H54 (cell line): ENCODE measurements at places on chromosomes 2 and 18.

GRCh38 chr2:48514348-48515003 is 15.5 kb upstream of the STON1 start:
- DNase-seq, result no peak

DNA sequence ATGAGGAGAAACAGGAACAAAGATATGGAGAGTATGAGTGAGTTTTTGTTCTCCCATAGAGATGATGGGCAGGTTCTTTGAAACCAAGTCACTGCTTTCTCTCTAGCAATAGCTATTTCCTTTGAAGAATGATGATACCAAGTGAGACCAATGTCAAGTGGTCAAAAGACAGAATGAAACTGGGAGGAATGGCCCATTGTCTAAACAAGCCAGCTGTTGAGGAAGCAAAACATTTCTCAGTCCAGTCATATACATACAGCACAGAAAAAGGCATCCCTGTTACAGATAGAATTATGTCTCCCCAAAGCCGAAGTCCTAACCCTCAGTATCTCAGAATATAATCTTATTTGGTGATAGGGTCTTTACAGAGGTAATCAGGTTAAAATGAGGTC is 66.1 kb upstream of the EPC2 start:
- no peak for DNase-seq

DNA sequence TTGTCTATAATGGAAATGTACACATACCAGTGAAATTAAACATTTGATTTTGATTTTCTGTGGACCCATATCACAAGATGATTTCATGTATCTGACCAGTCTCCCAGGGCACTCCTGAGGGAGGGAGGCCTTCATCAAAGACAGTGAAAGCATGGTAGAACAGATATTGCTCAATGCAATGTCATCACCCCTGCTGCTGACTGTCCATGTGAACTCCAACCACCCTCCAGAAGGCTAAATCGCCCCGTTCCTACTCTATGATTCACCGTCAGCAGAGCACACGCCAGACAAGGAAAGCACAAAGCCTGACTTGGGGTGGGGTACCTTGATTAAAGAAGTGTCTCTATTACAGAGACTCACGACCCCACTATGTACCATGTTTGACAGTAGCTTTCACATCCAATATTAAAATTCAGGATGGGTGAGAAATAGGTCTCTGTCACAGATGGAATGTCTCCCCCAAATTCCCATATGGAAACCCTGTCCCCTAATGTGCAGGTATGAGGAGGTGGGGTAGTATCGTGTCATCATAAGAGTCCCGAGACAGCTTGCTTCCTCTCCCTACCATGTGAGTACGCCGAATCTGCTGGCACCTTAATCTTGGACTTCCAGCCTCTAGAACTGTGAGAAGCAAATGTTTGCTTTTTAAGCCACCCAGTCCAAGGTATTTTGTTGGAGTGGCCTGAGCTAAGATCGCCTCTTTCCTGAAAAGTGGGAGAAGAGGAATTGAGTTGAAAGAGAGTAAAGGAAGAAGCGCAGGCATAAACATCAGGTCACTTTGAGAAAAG is 42.4 kb downstream of the CYB5A start:
- DNase-seq, result no peak

GRCh38 chr2:205948883-205949282 is 137.1 kb downstream of the INO80D start:
- DNase-seq, result no peak

GRCh38 chr2:67277450-67277849 is 119.7 kb upstream of the ETAA1 start:
- no peak for DNase-seq

GRCh38 chr2:138564586-138565229 is 63.1 kb downstream of the SPOPL start:
- no peak for DNase-seq

DNA sequence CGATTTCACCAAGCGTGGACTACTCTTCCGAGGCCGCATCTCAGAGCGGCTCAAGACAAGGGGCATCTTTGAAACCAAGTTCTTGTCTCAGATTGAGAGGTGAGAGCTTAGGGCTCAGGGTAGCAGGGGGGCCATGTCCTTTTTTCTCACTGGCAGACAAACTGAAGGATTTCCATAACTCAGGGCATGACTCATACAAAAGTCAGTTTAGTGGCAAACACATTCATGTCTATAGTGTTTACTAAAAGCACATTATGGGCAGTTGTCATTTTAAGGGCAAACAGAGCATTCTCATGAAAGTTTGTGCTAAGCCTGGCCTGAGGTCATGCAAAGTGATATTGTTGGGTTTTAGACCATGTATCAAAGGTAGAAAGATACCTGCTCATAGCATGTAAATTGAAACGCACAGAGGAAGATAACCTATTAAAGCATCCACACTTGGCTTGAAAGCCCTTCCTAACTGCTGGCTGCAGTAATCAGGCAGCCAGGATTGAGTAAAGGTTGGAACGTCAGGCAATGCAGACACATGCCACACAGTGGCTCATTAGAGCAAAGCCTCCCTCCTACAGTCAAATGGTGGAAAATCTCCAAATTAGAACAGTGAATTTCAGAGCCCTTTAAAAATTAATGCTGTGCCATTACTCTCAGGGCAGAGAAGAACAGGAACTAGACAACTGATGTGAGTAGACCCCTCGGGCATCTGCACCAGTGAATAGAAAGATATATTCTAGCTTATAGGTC is 54.2 kb downstream of the HK2 start:
- no peak for DNase-seq

- peak; percentile 71 for DNase-seq
Measured at GRCh38 chr2:61017556-61018317, at the start of the genes PEX13 and PUS10. Gene PEX13 (plus strand): TSS chr2:61017720. CDS start chr2:61017760, 40 bp downstream. Gene PUS10 (minus strand): TSS chr2:61018255. CDS start chr2:61011890, 6,365 bp downstream.

- no peak for DNase-seq
Measured at GRCh38 chr2:210169516-210170195, 1.6 kb downstream of the KANSL1L start.

- DNase-seq, result no peak
Measured at GRCh38 chr2:169118060-169118459, 48.7 kb downstream of the DHRS9 start.

GRCh38 chr2:191350826-191351225 is 105.6 kb downstream of the MYO1B start:
- DNase-seq, result no peak

DNA sequence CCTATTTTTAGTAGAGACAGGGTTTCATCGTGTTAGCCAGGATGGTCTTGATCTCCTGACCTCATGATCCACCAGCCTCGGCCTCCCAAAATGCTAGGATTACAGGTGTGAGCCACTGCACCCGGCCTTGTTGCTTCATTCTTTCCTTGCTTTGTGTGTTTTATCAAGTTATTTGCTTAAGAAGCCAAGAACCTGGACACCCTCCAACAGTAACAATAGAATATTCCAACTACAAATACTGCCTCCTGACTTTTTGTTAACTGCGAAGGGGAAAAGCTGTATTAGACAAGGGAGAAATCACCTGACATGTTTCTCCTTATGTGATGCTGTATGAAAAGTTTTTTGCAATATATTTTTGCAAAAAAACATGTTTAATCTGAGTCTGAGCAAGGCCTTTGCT is 297.2 kb downstream of the NCKAP5 start:
- DNase-seq, result no peak

- no peak for DNase-seq
Measured at GRCh38 chr18:46480226-46480625, 176.8 kb downstream of the LOXHD1 start.

DNA sequence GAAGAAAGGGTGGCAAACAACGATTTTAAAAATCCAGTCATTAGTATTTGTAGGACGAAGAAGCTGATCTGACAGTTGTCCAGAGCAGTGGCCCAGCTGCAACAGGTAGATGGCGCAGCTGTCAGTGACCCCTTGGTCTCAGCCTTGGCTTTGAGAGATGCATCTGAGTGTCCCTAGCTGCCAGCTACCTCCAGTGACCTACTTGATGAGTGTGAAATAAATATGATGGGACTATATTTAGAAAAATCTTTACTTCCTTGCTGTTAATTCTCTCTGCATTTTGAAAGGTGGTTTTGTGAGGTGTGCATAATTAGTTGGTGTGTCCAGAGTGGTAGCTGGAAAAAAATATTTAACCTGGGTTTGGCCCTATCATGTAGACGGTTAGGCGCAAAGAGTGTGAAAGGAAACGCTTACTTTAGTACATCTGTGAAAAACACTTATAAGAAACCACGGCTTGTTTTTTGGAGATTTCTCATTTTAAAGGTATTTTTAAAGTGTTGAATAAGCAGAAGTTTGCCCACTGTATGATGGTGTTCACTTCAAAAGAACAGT is 963 bp downstream of the INPP1 start:
- DNase-seq, result peak; percentile 15

- no peak for DNase-seq
Measured at GRCh38 chr18:23143815-23144261, 8.6 kb downstream of the CABLES1 start.

DNA sequence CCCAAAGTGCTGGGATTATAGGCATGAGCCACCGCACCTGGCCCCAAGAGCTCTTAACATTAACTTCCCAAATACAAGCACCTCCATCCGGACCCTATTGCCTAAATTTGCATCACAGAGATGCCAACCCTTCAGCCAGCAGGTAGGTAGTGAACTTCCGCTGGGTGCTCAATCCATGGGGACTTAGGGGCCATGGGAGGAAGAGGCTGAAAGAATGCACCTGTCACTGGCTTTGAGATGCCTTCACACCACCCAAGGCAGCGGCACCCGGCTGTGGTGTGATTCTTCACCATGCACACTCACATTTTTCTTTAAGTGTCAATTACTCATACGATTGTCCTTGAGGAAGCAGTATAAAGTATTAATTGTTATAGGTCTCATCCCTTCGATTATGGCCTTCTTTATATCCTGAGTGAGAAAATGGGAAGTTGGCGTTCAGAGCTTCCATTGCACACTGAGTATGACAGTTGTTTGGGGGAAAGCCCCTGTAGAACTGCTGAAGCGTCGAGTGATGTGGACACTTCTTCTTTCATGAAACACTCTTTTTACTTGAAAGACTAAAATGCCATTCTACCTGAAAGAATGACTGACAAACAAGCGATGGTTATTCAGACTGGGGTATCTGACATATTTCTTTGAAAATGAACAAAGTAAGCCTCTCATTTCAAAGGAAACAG is 51.8 kb upstream of the BIN1 start:
- DNase-seq, result no peak

DNA sequence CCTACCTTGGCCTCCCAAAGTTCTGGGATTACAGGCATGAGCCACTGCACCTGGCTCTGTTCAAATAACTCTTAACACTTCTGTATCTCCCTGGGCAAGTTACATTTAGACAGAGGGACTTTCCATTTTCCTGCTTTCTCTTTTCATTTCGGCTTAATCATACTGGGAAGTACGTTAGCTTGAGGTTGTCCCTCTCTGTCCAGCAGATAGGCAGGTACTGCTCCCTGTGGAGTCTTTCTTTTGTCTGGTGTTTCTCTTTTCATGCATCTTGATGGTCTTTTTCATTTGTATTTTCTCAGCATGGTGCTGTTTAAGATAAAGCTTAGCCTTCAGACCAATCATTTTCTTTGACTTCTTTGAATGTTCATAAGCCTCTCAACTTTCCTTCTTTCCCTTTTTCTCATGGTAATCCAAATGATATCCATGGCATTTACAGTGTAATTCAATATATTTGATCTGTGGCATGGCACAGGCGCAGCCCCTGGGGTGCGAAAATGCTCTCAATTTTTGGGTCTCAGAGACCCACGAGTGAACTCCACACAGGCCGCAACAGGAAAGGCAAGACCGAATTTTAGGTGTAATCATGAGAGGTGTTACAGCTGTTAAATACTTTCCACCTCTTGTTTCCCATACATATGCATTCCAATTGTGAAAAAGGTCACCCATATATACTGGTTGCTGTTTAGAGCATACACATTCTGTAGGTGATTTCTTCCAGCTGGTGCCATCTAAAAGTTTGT is 99.9 kb upstream of the MYO3B start:
- DNase-seq, result no peak
